ENCODE measurements at places on chromosomes 2 and 18.

DNA sequence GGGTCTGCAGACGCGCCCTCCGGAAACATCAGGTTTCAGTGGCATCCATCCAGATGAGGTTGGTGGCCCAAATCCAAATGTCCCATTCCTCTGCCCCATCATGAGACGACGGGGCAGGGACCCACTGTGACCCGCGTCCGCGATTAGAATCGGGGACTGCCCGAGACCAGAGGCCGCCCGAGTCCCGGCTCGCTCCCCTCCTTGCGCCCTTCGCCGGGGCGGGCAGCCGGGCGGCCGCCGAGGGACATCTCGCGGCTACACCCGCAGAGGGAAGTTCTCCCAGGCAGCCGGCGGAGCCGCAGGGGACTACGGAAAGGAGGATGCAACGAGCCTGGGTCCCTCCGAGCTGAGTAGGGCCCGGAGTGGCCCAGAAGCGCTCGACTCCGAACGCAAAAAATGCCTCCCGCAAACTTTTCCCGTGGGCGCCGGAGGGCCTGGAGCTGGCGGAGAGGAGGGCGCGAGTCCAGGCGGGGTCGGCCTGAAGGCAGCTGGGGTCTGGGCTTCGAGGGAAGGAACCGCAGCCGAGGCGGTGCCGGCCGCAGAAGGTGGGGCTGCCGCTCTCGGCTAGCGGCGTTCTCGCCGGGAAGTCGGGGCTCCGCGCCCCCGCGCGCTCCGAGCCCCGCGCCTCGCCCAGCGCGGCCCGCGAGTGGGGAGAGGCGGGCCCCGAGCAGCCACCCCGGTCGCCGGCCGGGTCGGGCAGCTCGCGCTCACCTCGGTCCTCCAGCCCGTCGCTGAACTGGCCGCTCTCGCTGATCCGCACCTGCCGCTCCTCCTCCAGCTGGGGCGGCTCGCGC lies 580 bp downstream of the TMEM163 start:
- DNase-seq = no peak

DNA sequence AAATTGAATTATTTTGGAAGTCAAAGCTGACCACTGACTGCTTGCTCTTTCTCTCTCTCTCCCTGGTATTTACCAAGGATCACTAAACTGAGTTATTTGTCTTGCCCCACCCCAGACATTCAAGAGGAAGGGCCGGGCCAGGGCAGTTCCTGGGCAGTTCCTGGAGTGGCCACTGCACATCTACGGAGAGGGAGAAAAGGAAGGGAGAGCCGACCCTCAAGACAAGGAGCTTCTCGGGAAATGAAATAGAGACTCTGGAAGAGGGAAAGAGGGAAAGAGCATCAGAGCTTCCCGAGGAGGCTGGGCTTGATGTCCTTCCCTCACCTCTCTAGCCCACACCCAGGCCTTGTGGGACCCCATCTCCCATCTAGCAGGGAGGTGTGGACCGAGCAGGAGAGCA lies 83.1 kb downstream of the SEPTIN10 start:
- no peak for DNase-seq

DNA sequence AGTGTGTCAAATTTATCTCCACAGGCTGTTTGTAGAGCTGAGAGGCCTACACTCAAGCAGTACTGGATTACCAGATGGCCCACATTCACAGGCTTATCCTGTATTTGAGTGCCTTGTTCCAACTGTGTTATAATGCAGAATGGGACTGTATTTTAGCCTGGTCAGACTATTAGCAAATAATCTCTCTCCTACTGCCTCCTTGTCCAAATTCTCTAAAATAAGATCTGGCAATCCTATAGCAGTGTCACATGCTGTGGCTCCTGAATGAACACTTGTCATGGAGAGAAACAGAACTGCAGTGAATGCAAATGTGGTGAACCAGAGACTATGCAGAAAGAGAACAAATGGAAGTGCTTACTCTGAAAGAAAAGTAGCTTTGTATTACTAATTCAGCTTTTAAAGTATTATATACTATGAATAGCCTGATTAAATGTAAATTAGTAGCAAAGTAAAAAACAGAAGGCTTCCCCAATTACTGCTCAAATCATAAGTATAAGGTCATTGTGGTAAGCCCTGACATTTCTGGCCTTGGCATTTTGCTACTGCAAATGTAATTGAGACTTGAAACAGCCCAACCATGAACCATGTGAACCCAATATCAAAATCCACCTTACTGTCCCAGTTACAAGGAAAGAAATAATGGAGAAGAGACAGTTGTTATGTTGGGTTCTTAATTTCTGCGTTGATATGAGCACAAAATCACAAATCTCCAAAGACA lies 80.0 kb downstream of the MAP4K3 start:
- no peak for DNase-seq

DNA sequence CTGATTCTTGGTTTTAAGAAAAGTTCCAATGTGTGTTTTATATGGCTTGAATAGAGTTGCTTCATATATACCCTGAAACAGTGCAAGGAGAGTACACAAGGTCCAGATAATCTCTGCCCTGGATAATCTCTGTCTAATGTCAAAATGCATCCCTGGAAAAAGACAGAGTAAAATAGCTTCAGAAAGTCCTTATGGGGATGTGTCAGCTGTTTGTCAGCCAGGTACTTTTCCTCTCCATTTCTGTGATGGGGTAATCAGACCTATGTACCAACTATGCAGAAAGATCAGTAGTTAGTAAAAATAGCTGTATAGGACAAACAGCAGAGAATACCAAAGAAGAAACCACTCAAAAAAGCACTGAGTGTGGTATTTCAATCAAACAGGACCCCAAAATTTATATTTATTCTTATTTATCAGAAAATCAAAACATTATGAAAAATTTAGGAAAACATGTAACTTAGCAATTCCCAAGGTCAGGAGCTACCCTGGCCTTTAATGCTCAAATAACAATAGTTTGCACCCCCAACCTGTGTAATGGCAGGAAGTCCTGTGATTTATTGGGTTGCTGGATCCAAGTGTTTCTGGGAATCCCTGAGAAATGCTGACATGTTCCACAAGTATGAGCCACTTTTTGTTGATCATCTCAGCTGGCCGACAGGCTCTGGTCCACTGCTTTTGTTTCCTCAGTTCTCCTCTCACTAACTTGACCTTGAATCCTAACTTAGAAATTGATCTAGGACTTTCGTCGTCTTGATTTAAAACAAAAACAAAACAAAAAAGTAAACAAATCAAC lies 69.6 kb downstream of the MDH1 start:
- no peak for DNase-seq

DNA sequence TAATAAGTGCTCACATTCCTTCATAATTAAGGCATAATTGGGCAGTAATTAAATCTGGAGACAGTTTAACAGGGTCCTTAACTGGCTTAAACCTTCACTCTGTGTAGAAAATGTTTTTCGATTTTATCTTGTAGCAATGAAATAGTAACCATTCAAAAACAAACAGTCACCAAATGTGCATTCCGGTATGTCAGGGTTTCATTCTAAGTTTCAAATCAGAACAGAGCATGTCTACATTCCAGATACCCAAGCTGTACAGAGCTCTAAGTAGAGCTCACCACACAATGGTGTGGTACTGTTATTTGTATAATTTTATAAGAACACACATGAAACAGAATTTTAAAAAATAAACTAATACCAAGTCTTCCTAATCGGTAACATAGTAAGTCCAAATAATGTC lies 52.6 kb downstream of the SMAD2 start:
- no peak for DNase-seq

DNA sequence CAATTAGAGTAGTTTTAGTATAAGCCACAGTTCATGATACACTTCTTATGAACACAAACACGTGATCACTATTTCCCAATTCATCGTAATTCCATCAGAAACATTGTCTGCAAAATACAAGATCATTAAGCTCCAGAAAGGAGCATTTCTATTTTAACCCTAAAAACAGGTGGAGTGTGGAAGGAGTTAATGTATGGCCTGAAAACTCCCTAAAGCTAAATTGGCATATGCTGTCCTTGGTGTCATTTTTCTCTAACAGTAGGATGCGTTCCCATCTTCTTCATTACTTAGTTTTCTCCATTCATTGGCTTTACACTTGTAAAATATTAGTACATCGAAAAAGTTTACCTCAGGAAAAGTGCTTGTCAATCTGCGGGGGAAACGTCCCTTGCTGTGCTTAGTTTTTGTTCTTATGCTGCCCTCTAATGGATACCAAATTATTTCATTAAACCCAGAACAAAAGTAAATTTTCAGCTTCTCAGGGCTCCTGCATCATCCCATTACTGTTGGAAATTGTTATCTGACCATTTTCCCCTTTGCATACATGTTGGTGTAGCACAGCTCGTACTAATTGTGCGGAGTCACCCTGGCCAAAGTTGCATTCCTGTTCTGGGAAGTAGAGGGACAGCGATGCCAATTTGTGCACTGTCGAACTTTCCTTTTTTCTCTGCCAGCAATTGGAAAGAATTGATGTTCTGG lies 153.4 kb downstream of the GPD2 start:
- DNase-seq = no peak

- no peak for DNase-seq
Observed at GRCh38 chr2:62817995-62818713, 112.6 kb downstream of the EHBP1 start.

- DNase-seq = no peak
Observed at GRCh38 chr2:128324897-128325410, 6.3 kb upstream of the HS6ST1 start.

DNA sequence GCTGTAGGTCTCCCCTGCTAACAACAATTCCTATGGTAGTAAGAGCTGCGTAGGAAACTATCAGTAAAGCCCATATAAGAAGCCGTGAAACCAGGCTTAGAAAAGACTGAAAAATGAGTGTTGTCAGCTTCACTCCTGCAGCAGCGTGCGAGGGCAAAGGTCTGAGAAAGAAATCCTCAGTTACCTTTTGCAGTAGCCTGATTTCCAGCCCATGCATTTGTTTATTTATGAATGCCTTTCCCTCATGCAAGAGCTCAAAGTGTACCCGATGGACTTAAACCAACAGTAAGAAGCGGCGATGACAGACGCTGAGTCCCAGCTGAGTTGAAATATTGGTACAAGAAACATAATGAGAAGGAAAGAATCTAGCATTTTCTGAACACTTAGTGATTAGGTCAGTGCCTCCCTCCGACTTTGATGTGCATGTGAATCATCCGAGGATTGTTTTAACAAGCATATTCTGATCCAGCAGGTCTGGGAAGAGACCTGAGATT lies 15.0 kb upstream of the POLI start:
- no peak for DNase-seq

DNA sequence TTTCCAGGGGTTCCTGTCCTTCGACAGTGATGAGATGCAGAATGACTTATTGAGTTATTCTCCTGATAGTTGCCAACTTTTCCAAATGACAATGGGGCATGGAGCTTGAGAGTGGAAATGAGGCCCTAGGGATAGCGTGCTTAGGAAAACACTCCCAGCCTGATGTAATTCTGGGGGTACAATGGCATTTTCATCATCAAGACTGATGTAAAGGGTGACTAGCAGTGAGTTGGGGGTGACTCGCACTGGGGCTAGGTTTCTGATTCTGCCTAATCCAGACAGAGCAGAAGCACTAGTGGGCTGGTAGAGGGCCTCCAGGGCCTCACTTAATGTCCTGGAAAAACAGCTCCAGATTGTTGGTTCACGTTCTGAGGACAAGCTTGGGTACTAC lies 34.0 kb upstream of the IL37 start:
- DNase-seq = no peak

DNA sequence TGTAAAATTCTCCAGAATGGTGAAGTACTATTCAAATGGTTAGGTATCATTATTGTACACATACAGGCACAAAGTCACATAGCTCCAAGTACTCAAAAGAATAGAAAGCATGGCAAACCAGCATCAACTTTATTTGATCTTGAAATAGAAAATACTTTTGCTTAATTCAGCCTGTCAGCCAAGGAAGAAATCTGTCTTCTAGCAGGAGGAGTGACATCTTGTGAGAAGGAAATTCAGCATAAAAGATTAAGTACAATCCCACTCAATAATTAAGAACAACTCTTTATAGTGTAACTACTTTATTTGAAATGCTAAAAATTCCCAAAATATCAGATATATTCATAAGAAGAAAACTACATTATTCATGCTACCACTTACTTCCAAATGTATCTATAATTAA lies 15.8 kb downstream of the DNAJC27 start:
- no peak for DNase-seq

DNA sequence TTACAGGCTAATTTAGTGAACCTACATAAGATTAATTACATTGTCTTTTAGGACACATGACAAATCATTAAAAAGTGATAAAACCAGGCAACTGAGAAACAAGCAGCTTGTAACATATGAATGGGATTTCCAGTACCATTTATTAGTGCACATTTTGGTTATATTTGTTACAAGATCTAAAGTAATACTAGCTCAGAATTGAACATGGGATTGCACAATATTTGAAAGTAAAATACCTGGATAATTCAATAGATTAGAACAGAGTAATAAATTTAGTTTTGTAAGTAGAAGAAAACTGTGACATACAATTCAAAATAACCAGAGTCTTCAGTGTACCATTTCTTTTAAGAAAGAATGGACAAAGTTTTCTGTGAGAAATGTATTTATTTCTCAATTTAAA lies 1400.7 kb upstream of the ACVR2A start:
- no peak for DNase-seq

DNA sequence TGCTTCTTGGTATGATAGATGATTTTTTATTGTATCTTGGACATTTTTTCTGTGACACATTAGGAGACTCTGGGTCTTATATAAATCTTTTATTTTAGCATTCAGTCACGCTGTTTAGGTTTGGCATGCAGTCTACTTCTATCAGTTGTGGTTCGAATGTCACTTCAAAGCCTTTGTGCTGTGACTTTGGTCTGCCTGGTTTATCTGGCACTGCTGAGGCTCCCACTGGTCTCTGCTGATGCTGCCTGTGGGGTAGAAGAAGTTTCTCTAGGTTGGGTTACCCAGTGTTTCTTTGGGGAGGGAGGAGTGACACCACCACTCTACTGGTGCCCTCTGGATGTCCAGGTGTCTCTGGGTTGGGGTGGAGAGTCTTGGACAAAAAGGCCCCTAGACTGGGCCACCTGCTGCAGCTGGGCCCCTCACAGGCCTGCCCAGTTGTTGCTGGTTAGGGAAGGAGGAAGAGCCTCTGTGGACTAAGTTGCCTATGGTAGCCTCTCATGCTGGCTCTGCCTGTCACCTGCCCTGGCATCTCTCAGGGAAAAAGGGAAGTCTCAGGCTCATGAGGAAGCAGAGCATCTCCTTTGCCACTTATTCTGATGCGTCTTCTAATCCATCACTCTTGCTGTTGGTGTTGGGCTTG lies 115.4 kb upstream of the HS6ST1 start:
- no peak for DNase-seq

DNA sequence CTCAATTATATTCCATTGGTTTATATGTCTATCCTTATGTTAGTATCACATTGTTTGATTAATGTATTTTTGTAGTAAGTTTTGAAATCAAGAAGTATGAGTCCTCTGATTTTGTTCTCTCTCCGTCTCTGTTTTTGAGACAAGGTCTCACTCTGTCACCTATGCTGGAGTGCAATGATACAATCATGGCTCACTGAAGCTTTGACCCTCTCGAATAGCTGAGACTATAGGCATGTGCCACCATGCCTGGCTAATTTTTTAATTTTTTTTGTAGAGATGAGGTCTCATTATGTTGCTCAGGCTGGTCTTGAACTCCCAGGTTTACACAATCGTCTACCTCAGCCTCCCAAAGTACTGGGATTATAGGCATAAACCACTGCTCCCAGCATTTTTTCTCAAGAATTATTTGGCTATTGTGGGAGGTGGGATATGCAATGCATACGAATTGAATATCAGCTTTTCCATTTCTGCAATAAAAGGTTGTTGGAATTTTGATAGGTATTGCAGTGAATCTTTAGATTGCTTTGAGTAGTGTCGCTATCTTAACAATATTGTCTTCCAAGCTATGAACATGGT lies 17.7 kb upstream of the GORASP2 start:
- DNase-seq = no peak

Data from stimulated activated CD4-positive, alpha-beta T cell treated with anti-CD3 and anti-CD28 coated beads, Interleukin-1b, Interleukin-23, amount 100 ng/mL, for 48 hours (primary cell).